CD4-positive, alpha-beta T cell treated with Interleukin-15 for 1 hour (primary cell): ENCODE measurements at places on chromosomes 4 and X.

DNA sequence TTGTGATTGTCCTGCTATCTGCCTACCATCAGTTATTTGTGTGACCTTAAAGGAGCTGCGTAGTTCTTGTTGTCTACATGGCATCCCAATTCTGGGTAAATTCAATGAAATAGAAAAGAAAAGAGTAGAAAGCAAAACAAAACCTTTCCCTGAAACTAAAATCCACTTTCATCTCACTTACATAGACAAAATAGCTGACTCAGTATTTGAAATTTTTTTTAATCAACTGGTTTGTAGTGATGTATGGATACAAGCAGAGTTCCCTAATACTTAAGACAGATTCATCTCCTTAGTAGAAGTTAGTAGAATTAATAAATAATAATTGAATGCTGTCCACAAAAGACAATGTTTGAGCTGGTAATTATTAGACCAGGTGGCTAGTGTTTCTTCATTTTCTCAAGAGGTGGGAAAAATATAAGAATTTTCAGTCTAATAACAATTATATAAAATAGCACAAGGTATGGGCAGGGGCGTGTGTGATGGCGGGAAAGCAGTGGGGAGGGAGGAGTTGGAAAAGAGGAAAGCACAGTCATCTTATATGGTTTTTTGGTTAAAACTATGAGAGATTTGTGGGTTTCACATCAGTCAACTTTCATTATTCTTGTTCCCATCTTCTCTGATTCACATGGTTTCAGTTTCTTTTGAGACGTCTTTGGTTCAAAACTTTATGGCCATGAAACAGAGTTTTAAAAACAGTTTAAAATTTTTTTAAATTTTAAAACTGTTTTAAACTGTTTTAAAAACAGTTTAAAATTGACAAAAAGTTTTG lies 275.2 kb downstream of the SPRY1 start:
- no peak for DNase-seq

DNA sequence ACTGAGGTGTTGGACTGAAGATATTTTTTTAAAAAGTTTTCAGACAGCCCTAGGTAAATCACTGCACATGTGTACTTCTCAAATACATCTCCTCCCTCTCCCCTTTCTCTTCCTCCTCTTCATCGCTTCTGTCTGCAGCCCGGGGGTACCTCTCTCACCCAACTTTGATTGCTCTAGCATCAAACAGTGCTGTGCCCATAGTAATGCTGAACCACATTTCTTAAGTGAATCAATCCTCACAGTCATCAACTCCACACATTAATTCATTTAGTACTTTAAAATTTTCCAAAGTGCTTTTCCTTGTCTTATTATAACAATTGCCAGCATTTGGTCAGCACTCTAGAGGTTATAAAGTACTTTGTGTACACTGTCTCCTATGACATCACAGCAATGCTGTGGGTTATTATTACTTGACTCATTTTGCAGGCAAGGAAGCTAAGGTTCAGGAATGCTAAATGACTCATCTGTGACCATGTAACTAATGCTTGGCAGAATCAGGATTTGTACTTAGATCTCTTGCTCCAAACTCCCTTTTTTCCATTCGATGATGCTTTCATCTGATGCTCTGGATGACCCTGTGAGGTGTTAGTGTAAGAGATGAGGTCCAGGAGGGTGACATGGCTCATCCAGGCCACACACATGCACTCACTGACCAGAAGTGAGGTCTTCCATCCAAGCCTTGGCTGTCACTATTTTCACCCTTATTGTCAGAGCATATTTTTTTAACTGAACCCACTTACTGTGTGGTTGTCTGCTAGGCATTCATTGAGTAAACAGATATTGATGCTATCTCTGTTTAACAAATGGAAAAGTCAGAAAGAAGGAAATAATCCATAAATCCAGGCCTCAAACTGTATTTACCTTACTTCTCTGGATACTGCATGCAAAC lies 58.8 kb downstream of the RHOH start:
- DNase-seq, result no peak

DNA sequence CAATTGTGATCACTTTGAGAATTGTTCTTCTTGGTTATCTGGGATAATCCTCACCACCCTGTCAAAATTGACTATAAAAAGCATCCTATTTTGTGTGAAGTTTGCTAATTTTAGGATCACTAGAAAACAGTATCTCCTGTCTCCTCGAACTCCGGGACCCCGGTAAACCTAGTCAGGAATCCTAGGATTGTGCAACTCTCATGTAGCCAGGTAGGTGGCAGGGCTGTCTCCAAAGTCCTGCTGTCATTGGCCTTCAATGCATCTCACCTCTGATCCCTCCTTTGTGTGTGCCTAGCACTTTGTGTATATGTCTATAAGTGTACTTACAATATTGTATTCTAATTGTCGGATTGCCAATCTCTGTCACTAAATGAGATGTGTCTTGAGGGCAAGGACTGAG lies 1564.8 kb downstream of the RPA4 start:
- DNase-seq, result no peak

- DNase-seq, result no peak
These were observed 32.8 kb downstream of the FAM149A start for GRCh38 chr4:186137196-186137794.

DNA sequence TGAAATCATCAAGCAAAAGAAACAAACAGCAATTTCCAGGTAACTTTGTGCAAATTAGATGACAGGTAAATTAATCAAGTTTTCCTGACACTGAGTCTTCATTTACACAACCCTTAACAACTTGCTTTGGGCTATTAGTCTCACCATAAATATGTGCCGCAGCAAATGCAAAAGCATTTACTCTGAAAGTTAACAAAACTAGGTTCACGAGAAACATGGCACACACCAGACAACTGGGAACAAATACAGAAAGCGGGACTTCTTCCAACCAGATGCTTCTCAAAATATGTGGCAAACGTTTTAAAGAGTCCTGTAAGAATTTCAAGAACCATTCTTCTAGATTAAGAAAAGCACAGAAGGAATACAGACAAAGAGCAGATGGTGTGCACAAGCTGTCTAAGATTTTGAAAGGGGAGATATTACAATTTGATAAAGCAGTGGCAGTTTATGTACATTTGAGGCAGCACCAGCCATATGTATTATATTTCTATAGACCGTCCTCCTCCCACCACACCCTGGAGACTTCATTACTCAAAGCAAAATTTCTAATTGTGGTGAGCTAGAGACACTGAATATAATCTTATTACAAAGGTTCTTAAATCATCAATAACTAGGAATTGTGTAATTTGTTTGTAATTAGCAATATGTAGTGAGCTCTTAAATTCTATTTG lies 192.5 kb upstream of the ADAMTS3 start:
- DNase-seq, result no peak

- no peak for DNase-seq
These were observed 15.9 kb upstream of the XKRX start for GRCh38 chrX:100944601-100945000.

DNA sequence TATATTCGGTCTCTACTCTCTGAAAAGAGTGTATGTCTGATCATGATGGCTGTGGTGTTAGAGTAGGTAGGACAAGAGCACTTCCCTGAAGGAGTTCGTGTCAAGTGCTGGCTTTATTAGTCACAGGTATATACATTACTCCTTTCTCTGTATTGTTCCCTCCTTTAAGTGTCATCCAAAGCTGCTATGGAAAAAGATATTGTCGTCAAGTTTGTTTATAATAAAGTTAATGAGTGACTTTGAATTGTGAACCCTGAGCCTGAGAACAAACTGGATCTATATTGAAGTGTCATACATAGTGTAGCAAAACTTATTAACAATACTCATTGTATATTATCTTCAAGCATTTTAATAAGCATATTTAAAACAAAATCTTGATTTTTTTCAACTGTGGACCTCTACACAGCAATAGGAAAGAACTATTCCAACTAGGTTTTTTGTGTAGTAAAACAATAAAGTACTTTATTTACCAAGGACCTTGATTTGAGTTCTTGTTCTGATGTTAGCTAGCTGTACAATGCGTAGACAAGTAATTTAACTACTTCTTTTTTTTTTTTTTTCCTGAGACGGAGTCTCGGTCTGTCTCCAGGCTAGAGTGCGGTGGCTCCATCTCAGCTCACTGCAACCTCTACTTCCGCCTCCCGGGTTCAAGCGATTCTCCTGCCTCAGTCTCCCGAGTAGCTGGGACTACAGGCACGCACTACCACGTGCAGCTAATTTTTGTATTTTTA lies 177.7 kb downstream of the RAPGEF2 start:
- no peak for DNase-seq

GRCh38 chrX:17247144-17247543 lies 127.9 kb upstream of the NHS start:
- DNase-seq, result no peak

GRCh38 chr4:73725510-73725909 lies 14.9 kb upstream of the CXCL8 start:
- DNase-seq, result no peak

DNA sequence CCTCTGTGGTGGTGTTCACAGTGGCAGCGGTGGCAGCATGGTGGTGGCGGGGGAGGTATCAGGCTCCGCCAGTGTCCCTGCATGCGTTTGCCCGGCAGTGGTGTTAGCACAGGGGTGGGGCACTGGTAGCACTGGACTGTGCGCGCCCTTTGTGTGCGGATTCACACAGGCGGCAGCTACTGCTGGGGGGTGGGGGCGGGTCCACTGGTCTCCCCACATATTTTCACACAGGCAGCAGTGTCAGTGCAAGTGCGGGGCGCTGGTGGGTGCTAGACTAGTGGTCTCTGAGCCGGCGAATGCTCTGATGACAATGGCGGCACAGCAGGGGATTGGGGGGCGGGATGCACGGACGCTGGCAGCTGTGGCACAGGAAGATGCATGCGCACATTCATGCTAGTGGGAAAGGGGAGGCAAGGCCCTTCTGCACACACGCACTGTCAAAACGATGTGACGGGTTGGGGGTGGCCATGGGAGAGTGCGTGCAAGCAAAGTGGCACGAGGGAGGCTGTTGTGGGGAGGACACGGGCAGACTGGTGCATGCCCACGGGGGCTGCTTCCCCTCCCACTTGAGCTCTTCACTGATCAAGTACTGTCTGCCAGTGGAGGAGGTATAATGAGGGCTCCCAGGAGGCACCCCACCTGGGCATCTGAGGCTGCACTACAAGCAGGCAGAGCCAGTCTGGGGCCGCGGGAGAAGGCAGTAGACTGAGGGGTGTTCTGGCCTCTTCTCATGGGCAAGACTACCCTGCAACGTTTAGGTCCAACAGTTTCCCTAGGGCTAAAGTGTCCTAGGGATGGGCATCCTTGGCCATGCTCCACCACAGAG lies 53.0 kb downstream of the POF1B start:
- no peak for DNase-seq

- no peak for DNase-seq
These were observed 9.4 kb downstream of the AIMP1 start for GRCh38 chr4:106325800-106326199.

GRCh38 chrX:139850968-139851367 lies 81.9 kb downstream of the ATP11C start:
- DNase-seq, result no peak

- DNase-seq, result no peak
These were observed 416.1 kb downstream of the PCDH18 start for GRCh38 chr4:137116144-137116543.

DNA sequence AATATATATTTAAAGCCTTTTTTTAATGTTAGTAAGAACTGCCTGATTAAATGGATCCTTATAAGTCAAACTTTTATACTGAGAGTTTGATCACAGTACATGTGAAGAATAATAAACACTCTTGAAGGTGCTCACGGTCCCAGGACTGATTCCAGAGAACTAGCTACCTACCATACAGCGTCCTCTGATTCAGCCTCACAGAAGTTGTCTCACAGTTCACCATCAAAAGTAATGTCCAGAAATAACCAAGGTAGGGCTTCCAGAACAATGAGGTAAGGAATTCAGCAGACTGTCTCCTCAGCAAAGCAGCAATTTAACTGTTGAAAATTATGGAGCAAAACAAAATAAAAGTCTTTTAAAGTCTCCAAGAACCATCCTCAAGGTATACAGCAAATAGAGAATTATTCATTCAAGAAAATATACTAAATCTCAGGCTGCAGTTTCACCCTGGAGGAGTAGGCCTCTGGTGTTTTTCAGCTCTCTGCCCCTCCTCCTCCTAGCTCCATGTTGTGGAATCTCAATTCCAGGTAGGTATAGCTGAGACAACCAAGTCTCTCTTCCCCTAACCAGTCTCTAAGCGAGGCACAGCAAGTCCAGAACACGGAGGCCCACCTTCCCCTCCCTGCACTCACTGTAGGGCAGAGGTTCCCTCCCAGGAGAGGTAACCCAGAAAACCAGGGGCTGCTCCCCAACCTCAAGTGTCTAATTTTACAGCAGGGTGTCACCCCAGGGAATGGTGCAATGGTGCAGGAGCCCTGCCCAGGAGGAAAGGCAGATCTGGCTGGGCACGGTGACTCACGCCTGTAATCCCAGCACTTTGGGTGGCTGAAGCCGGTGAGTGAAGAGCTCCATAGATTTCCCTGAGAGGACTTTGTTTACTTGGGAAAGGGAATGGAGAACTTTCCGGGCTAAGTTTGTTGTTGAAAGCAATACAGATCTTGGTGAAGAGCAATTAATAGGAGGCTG lies 28.6 kb downstream of the FAM241A start:
- no peak for DNase-seq

GRCh38 chrX:10156199-10157031 lies at the start of gene CLCN4:
CLCN4 (plus strand) TSS chrX:10156975; CDS start chrX:10185033, 28,058 bp downstream.
- DNase-seq, result no peak

GRCh38 chr4:147678106-147678505 lies 5.9 kb downstream of the PRMT9 start:
- DNase-seq, result no peak

GRCh38 chrX:12770440-12770839 lies 20.8 kb upstream of the PRPS2 start:
- DNase-seq, result no peak

DNA sequence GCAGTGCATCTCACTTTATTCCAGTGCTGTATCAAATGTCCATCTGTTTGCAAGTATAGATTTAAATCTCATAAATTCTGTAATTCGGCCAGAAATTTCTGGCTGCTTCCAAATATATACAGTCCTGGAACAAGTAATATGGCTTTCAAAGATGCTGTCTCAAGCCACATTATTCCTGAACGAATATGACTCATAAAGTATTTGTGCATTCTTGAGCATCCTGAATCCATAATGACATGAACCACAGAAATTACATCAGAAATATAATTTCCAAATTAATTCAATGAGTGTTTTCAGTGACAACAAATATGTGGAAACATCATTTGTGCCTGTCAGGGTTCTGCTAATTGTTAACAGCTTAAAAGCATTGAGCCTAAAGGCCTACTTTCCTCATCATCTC lies 140.9 kb upstream of the HPGD start:
- no peak for DNase-seq

DNA sequence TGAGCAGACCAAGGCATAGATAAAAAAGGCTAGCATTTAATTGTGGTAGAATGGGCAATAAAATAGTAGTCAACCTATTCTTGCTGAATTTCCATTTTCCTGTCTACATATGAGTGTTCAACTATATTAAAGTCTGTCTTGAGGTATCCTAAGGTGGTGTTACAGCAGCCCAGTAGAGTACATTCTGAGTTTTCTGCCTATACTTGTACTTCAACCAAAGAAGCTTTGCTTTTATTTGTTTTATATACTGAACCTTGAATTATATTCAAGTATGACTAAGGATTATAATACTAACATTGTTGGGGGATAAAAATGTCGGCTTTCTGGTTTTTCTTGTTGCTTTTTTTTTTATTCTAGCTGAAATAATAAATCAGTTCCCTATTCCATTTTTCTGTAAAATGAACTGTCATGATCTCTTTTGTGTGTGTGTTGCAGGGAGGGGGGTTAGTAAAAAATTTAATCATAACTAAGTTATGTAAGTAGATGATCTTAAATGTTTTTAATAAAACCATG lies 106.7 kb downstream of the PDLIM5 start:
- no peak for DNase-seq

GRCh38 chrX:153564047-153564606 lies 34.8 kb downstream of the CCNQ start:
- no peak for DNase-seq
